ENCODE measurements at places on chromosomes 11 and 22. TPM values are rescaled to one million over a fixed set of nuclear protein-coding genes. Genes with fewer than 3 reads are reported as not detected.

The SEPTIN3 gene
- 130 TPM for total RNA-seq

The BARX2 gene
- total RNA-seq: 0.16 TPM

The MS4A4E gene
- not detected for total RNA-seq

The DENND6B gene
- 16.5 TPM for total RNA-seq

The TMEM121B gene
- 10.0 TPM for total RNA-seq

The ACTN3 gene
- total RNA-seq: not detected

The UCP3 gene
- total RNA-seq: 0.62 TPM

The APOA1 gene
- total RNA-seq: 0.78 TPM

The DLG2 gene
- total RNA-seq: 353 TPM

The P2RX3 gene
- total RNA-seq: not detected

The OR52N4 gene
- not detected for total RNA-seq

The MUC6 gene
- not detected for total RNA-seq

Measured in occipital lobe (tissue), 3 donors.